ENCODE measurements at places on chromosomes 1 and 21.

GRCh38 chr1:6220236-6220635 is 14.3 kb downstream of the RNF207 start:
- DNase-seq: no peak

- DNase-seq: no peak
These were observed 59.8 kb upstream of the KCNK2 start for GRCh38 chr1:215022741-215023141.

GRCh38 chr1:119778886-119779560 is 10.3 kb upstream of the HMGCS2 start:
- DNase-seq: no peak

- no peak for DNase-seq
These were observed at the start of gene SEC16B for GRCh38 chr1:177969825-177970371. TSS of gene SEC16B (minus strand) at chr1:177970058. CDS start at chr1:177967981, 2,077 bp downstream.

DNA sequence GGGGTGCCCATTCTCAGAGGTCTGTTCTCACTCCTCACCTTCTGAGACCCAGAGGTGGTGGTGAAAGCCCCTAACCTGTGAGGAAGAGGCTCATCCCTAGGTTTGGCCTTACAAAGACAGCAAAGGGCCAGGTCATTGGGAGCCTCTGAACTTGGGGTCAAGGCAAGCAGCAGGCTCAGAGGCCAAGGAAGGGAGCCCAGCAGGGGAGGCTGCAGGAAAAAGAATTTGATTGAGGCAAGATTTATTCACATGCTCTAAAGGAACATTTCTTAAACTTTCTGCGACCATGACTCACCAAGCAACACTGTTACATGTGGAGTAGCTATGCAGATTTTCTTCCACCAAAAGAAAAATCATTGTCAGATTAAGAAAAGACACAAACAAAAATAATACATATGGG is 132.5 kb upstream of the SYT6 start:
- DNase-seq: no peak

- no peak for DNase-seq
These were observed 664.6 kb upstream of the ADAMTS5 start for GRCh38 chr21:27631471-27631870.

DNA sequence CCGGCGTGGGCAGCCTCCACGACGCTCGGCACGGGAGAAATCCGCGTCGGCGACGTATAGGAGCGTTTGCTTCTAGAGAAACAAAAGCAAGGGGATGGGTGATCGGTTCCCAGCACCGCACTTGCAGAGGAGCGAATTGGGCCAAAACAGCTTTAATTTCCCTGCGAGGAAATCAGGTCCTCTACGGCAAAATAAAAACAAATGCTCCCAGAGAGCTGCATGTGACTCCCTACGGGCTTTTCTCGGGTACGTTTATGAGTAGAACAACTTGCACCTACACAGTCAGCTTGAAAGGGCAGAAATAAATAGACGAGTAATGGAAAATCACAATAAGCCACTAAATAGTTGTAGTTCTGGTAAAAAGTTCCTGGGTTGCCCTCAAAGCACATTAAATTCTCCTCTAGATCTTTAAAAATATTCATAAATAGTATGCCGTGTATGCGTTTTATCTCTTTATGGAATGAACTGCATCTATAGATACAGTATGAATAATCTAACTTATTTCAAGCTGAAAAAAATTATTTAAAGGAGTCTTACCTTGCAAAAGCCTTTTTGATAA is 1.2 kb downstream of the NHLH2 start:
- DNase-seq: no peak

DNA sequence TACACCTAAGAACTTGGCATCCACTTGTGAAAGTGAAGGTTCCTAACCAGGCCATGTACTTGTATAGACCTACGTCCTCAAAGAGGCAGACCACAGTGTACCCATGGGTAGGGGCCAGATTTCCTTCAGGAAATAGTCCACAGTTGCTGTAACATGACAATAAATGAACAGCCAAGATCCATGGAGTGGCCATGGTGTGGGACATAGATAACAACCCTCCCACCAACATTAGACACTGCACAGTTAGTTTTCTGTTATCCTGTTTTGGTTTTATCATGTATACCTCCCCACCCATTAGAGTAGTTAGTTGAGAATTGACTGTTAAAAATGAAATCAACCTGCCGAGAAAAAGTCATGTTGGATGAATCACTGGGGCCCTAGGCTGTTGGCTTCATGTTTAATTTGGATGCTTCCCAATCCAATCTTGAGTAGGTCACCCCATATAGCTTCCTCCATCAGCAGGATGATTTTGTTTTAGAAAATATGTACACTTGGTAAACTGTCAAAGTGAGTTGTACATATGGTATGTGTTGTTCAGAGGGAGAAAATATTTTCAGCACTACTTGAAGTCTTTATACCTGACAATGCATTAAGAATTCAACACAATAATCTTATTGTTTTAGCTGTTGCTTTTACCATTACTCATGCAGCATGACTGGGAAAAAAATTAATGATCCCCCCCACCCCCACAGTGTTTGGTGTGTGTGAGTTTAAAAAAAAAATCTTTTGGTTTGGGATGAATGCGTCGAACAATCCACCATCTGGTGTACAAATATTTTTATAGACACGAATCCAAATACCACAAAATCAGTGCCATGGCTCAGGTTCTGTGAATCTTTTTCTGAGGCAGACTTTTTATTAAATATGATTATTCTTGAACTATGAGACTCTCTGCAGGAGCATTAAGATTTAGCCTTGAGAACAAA is 88.3 kb upstream of the ARHGAP29 start:
- DNase-seq: no peak

DNA sequence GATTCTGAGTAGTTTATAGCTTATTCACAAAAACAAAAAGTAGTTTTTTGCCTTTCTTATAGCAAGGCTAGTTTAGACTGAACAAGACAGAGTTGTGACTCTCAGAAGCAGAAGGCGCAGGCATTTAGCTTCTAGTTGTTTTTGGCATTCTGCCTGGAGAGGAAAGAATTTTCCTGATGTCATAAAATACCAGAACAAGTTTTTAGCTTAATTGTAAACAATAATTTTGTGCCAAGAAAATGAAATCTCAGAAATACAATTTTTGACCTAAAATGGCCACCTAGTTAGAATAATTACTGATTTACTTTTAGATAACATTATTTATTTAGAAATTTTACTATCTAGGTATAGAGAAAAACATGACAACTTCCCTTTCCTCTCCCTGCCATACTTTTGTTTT is 1.0 kb downstream of the DNAJB4 start:
- DNase-seq: no peak

DNA sequence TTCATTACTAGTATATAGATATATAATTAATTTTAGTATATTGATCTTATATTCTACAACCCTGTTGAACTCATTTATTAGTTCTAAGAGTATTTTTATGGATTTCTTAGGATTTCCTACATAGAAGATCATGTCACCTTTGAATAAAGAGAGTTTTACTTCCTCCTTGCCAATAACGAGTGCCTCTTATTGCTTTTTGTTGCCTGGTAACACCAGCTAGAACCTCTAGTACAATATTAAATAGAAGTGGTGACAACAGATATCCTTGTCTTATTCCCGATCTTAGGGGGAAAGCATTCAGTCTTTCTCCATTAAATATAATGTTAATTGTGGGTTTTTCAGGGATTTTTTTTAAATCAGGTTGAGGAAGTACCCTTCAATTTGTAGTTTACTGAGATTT is 40.8 kb downstream of the WNT2B start:
- DNase-seq: no peak

DNA sequence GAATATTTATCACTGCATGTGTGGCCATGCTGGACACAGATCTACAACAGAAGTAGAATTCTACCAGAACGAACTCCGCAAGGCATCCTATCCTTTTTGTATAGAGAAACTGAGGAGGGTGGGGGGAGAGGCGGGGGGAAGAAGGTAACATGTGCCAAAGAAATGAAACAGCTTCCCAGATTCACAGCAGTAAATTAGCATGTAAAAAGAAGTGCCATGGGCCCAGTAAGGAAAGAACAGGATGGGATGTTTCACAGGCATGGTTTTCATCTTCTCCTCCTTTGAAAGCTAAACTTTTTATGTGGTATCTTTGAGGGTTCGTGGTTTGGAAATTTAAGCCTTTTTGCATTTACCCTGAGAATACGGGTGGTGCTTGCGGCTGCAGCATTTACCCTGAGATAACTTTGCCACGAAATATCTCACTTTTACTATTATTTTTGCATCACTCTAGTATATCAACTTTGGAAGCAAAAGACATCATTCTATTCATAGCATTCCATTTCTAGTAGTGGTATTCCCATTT is 168.9 kb downstream of the TPR start:
- no peak for DNase-seq

- DNase-seq: peak; percentile 40
These were observed 6.7 kb upstream of the WNT2B start for GRCh38 chr1:112501810-112502641.

GRCh38 chr1:159917533-159918351 is 7.6 kb downstream of the TAGLN2 start:
- no peak for DNase-seq

DNA sequence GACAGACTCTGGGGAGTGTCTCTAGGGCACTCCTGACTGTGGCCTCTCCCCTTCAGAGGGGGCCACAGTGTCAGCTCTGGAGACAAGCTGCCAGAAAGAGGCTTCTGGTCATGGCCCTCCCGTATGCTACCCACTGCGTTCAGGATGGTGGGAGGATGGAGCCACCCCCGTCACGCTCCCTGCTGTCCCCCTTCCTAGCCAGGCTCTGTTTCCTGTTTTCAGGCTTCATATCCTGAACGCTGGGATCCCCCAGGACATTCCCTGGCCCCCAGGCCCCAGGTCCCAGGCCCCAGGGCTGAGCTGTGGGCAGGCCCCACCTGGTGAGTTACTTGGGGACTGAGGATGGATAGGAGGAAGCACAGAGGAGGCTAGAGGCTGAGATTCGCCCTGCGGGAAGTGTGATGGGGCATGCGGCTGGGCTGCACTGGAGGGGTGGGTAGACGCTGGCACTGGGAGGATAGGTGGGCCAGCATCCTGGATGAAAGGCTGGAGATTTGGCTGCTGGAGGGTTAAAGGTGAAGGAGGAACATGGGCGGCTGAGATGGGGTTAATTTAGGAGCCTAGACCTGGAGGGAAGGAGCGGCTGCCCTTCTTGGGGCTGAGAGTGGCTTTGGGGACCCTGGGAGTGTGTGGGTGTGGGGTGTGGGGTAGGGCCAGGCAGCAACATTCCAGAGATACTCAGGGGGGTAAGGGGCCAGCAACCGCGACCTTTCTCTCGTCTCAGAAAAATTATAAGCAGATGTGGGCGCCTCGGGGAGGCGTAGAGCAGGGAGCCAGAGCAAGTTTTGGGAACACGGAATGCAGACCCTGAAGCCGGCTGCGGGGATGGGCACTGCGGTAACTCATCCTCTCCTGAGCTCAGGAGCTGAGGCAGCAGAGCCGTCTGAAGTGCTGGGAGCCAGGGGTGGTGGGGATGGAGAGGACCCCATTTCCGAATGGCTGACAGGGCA is 8.7 kb downstream of the PEAR1 start:
- DNase-seq: no peak

GRCh38 chr1:70284366-70284765 is 63.2 kb downstream of the SRSF11 start:
- DNase-seq: no peak
